ENCODE measurements at places on chromosomes 16 and 17.

DNA sequence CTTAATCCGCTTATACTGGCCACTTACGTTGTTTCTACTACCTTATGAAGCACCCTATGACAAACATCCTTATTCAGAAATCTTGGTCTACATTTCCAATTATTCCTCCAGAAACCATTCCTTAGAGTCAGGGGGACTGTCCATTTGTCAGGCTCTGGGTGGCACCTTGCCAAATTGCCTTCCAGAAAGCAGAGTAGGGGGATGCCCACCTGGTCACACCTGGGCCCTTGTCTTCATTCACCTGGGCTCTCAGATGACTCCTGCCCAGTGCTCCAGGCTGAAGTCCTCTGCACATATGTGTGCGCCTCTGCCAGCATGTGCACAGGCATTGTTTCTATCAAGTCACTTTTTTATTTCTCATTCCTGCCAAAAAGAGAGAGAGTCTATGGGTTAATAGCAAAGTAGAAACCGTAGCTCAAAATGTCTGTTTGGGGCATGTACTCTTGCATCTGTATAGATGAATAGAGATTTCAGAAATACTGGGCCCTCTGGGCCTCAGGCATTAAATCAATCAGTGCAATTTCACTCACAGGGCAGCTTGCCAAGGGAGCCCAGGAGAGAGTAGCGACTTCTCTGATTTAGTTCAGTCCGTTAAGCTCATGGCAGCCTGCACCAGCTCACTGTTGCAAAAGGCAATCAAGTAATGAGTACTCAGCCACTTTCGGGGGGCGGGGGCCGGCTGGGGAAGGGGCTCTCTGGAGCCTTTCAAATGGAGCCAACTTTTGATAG, 104.7 kb downstream of the SOCS1 start:
- H3K4me3 ChIP-seq: no peak overlapping the region
- no peak overlapping the region for H3K27ac ChIP-seq
- peaks cover 35% of the 10 kb centered on the region for H3K4me1 ChIP-seq
- H3K36me3 ChIP-seq: peaks cover 19% of the 10 kb centered on the region
- no peaks in the 10 kb centered on the region for H3K27me3 ChIP-seq
- DNase-seq: no peak

- H3K27me3 ChIP-seq: no peaks in the 10 kb centered on the region
- H3K4me1 ChIP-seq: no peaks in the 10 kb centered on the region
- peaks cover 2% of the 10 kb centered on the region for H3K36me3 ChIP-seq
These were observed 848 bp downstream of the DNASE1L2 start for GRCh38 chr16:2237102-2237482.

DNA sequence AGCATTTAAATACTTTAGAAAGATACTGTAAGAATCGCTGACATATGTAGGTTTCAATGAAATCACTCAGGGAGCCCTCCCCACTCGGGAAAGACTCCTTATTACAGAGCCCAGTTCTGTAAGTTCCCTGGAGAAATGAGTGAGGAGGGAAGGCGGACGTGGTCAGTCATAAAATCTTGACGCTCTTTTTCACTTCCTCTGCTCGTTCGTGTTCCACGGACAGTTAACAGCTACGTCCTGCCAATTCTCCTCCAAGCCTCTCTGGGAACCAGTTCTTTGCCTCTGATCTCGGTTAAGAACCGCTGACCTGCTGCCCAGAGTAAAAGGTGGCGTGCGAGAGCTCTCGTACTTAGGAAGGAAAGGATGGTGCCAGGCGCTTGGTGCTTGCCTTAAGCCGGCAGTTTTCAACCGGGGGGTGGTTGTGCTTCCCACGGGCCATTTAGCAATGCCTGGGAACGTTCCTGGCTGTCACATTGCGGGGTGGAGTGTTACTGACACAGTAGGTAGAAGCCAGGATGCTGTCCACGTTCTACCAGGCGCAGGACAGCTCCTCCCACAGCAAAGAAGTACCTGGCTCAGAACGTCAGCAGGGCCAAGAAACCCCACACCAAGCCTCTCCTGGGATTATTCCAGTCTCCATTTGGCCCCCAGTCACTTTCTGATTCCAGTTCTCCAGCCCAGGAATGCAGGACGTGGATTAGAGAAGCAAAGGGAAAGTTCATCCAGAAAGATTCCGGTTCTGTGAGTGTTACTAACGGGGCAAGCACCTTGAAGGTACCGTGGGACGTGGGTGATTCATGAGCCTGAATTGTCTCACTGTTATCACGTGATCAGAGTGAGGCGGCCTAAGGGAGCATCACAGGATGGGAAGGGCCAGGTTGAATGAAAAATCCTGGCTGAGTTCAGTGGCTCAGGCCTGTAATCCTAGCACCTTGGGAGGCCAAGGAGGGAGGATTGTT, 87.7 kb downstream of the MRM3 start:
- no peaks in the 10 kb centered on the region for H3K36me3 ChIP-seq
- H3K27me3 ChIP-seq: peaks cover 15% of the 10 kb centered on the region
- no peak overlapping the region for H3K4me3 ChIP-seq
- no peak overlapping the region for H3K27ac ChIP-seq
- no peak for DNase-seq

- no peaks in the 10 kb centered on the region for H3K27me3 ChIP-seq
- DNase-seq: no peak
- peaks cover 26% of the 10 kb centered on the region for H3K36me3 ChIP-seq
- no peak overlapping the region for H3K4me3 ChIP-seq
- H3K4me1 ChIP-seq: peaks cover 79% of the 10 kb centered on the region
These were observed 52.5 kb downstream of the KANSL1 start for GRCh38 chr17:46140645-46141197.

GRCh38 chr16:22634954-22635353, 124.3 kb downstream of the NPIPB5 start:
- H3K27me3 ChIP-seq: peaks cover 8% of the 10 kb centered on the region
- no peak overlapping the region for H3K4me3 ChIP-seq
- DNase-seq: no peak
- H3K36me3 ChIP-seq: no peaks in the 10 kb centered on the region
- H3K27ac ChIP-seq: no peak overlapping the region

GRCh38 chr16:19861133-19861532, 23.5 kb downstream of the GPRC5B start:
- no peaks in the 10 kb centered on the region for H3K36me3 ChIP-seq
- no peaks in the 10 kb centered on the region for H3K4me1 ChIP-seq
- no peak overlapping the region for H3K27ac ChIP-seq
- H3K27me3 ChIP-seq: no peaks in the 10 kb centered on the region
- H3K4me3 ChIP-seq: no peak overlapping the region
- DNase-seq: no peak

DNA sequence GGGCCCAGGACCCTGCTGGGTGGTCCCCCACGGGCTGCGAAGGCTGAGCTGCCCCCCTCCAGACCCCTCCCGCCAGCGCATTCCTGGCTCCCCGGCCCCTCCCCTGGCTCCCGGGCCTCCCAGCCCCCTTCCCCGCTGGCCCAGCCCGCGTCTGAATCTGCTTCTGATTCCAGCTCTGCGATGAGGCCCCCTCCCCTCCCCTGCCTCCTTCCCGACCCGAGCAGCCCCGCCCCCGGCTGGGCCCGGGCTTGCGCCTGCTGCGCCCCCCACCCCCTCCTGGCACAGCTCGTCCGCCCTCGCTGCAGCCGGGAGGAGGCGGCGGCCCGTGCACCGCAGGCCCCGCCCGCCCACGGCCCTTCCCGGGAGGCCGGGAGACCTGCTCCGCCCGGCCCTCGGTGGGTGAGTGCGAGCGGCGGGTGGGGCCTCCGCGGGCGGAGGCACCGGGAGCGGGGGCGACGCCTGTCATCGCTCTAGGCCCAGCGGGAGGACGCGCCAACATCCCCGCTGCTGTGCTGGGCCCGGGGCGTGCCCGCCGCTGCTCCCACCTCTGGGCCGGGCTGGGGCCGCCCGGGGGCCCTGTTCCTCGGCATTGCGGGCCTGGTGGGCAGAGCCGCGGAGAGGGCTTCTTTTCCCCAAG, at the start of gene NTN3:
Gene NTN3 (plus strand): TSS at position 282 of the 637 bp plus-strand sequence. CDS start 405 bp downstream, outside the sequence.
- H3K36me3 ChIP-seq: no peaks in the 10 kb centered on the region
- no peak within 1 kb of the TSS for H3K27ac ChIP-seq
- peaks cover 15% of the 10 kb centered on the region for H3K4me1 ChIP-seq
- H3K27me3 ChIP-seq: peaks cover 44% of the 10 kb centered on the region

- peaks cover 86% of the 10 kb centered on the region for H3K4me1 ChIP-seq
- peak overlapping the region; percentile 98 for H3K27ac ChIP-seq
- peak; percentile 95 for DNase-seq
- H3K36me3 ChIP-seq: no peaks in the 10 kb centered on the region
These were observed 22.9 kb downstream of the SOCS1 start for GRCh38 chr16:11232852-11233726.

GRCh38 chr17:72487731-72488494, 367.1 kb downstream of the SOX9 start:
- H3K36me3 ChIP-seq: no peaks in the 10 kb centered on the region
- H3K4me3 ChIP-seq: no peak overlapping the region
- H3K4me1 ChIP-seq: no peaks in the 10 kb centered on the region
- H3K27ac ChIP-seq: no peak overlapping the region
- DNase-seq: no peak
- H3K27me3 ChIP-seq: peaks cover 2% of the 10 kb centered on the region

GRCh38 chr17:17060930-17061329, 18.7 kb downstream of the MPRIP start:
- no peaks in the 10 kb centered on the region for H3K27me3 ChIP-seq
- no peak for DNase-seq
- no peaks in the 10 kb centered on the region for H3K36me3 ChIP-seq
- H3K4me1 ChIP-seq: peaks cover 16% of the 10 kb centered on the region
- no peak overlapping the region for H3K4me3 ChIP-seq

DNA sequence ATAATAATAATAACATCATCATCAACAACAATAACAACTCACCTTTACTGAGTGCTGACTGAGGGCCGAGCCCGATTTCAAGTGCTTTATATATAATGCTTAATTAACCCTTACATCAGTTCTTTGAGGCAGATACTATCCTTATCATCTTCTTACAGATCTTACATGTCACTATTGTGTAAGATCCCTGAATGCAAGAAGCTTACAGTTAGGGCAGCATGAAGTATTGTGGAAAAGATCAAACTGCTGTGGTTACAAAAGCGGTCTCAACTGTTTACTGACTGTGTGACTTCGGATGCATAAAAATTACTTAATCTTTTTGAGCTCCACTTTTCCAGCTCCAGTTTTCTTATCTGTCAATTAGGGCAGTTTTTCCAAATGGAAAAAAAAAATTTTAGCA, 3.3 kb downstream of the VAT1 start:
- DNase-seq: no peak
- no peak overlapping the region for H3K27ac ChIP-seq
- peaks cover 19% of the 10 kb centered on the region for H3K36me3 ChIP-seq
- H3K27me3 ChIP-seq: peaks cover 4% of the 10 kb centered on the region
- peaks cover 27% of the 10 kb centered on the region for H3K4me1 ChIP-seq

DNA sequence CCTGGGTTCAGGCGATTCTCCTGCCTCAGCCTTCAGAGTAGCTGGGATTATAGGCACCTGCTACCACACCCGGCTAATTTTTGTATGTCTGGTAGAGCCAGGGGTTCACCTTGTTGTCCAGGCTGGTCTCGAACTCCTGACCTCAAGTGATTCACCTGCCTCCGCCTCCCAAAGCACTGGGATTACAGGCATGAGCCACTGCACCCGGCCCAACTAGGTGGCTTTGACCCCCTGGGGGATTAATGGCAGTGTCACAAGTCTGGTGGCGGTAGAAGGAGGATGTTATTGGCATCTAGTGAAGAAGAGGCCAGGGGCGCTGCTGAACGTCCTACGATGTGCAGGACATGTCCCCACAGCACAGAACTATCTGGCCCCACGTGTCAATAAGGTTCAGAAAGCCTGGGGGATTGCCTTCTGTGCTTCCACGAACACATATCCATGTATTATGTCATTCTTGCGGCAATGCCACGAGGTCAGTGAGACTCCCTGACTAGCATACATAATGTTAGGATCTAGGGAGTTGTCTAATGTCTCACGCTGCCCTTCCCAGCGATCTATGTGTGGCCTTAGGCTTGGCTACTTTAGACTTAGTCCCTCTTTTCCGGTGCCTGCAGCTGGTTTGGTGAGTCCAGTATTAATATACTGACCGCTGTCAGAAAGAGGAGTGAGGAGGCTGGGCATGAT, 75.8 kb downstream of the ABCC6 start:
- no peak overlapping the region for H3K27ac ChIP-seq
- DNase-seq: no peak
- H3K4me3 ChIP-seq: no peak overlapping the region
- H3K4me1 ChIP-seq: no peaks in the 10 kb centered on the region
- peaks cover 16% of the 10 kb centered on the region for H3K36me3 ChIP-seq

GRCh38 chr17:48295362-48296288, 134.4 kb downstream of the SKAP1 start:
- peak overlapping the region; percentile 92 for H3K27ac ChIP-seq
- no peak for DNase-seq
- no peaks in the 10 kb centered on the region for H3K27me3 ChIP-seq
- H3K36me3 ChIP-seq: peaks cover 20% of the 10 kb centered on the region

DNA sequence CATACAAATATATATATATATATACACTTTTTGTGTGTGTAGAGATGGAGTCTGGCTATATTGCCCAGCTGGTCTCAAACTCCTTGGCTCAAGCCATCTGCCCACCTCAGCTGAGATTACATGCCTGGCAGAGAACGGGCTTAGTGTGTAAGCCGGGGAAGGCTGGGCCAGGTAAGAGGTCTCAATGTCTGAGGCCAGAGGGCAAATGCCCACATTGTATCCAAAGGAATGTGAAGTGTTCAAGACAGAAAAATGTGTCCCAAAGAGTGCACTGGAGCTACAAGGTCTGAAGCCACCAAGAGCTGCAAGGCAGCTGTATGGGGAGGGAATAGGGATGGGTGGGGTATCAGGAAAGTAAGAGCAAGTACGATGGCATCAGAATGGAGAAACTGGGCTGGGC, 8.8 kb downstream of the CD2BP2 start:
- H3K4me3 ChIP-seq: no peak overlapping the region
- no peak for DNase-seq
- H3K27ac ChIP-seq: no peak overlapping the region
- no peaks in the 10 kb centered on the region for H3K27me3 ChIP-seq

- DNase-seq: no peak
- H3K4me1 ChIP-seq: no peaks in the 10 kb centered on the region
- no peaks in the 10 kb centered on the region for H3K27me3 ChIP-seq
These were observed 80.8 kb downstream of the OMG start for GRCh38 chr17:31216031-31216751.

DNA sequence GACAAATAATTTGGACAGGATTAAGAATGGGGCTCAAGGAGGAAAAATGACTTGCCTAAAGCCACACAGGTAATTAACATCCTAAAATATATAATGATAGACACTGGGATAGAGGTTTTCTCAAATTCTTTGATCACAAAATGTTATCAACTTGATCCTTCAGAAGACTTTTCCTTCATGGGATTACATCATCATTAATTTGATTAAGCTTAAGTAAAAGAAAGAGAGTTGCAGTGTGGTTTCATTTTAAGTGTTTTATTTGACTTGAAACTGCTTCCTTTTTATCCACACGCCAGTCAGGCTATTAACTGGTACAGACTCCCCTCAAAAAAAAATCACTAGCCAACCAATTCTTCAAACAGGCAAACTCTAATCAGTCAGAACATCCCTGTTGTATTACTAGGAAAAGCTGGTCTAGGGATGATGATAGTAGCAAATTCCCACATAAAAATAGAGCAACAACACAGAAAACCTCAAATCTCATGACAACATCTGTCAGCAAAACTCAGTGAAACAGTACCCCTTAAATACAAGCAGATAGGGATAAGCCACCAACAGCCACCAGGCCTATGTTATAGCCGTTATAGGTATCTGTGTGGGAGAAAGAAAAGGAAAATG, 32.5 kb downstream of the AKAP10 start:
- H3K27me3 ChIP-seq: no peaks in the 10 kb centered on the region
- peaks cover 28% of the 10 kb centered on the region for H3K4me1 ChIP-seq
- H3K4me3 ChIP-seq: no peak overlapping the region
- DNase-seq: no peak
- H3K27ac ChIP-seq: no peak overlapping the region

GRCh38 chr17:55577687-55578086, 66.4 kb upstream of the SMIM36 start:
- H3K4me1 ChIP-seq: peaks cover 10% of the 10 kb centered on the region
- no peak overlapping the region for H3K27ac ChIP-seq
- H3K27me3 ChIP-seq: peaks cover 16% of the 10 kb centered on the region
- peak; percentile 22 for DNase-seq
- no peak overlapping the region for H3K4me3 ChIP-seq
- no peaks in the 10 kb centered on the region for H3K36me3 ChIP-seq

Data from activated CD4-positive, alpha-beta memory T cell treated with anti-CD3 and anti-CD28 coated beads, Interleukin-2, amount 10 ng/mL, durations not matched to agents 7 days and 5 days (primary cell).